ENCODE measurements at places on chromosomes 7 and 10.

DNA sequence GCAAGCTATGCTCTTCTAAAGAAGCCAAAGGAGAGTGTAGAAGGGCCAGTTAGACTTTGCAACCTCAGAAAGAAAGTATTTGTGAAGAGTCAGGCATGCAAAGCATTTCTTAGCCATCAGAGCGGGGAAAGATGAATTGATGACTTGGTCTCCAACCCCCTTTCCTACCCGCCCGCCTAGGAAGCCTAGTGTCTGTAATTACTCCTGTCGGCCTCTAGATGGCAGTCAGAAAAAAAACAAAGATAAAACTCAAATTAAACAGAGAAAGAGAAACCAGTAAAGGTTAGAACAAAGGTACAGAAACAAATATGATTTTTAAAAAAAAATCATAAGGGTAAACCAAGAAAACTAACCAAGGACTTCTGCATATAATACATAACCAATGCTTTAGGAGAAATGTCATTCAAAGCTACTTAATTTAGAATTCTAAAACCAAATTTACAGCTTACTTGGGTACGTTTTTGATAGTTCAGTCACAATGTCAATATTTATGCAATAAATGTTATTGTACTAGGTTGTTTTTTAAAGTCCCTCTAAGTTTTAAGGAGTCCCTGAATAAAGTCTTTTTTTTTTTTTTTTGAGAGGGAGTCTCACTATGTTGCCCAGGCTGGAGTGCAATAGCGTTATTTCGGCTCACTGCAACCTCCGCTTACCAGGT is 97.6 kb downstream of the LYZL1 start:
- no peaks in the 10 kb centered on the region for H3K4me1 ChIP-seq
- H3K27me3 ChIP-seq = no peaks in the 10 kb centered on the region
- H3K4me3 ChIP-seq = no peak overlapping the region
- H3K36me3 ChIP-seq = no peaks in the 10 kb centered on the region
- DNase-seq = no peak
- no peak overlapping the region for H3K27ac ChIP-seq

- DNase-seq = no peak
- no peak overlapping the region for H3K4me3 ChIP-seq
- no peaks in the 10 kb centered on the region for H3K36me3 ChIP-seq
- no peaks in the 10 kb centered on the region for H3K27me3 ChIP-seq
- H3K27ac ChIP-seq = no peak overlapping the region
Measured at GRCh38 chr10:127964621-127965020, 57.7 kb downstream of the PTPRE start.

- DNase-seq = no peak
- no peaks in the 10 kb centered on the region for H3K27me3 ChIP-seq
Measured at GRCh38 chr7:26343320-26343832, 51.7 kb downstream of the SNX10 start.

DNA sequence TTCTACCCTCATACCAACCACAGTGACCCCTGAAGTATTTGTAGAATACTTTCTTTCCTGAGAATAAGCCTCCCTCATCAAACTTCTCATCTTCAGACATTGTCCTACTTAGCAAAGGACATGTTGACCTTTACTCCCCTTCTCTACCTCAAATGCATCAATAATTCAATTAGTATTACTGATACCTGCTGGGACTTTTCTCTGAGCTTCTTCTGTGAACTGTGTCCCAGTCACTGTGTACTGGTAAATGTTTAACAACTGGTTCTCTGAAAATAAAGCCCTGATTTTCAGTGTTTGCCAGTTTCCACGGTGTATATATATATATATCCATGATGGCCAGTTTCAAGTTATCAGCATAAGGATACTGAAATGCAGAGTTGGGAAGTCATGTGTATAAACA is 12.2 kb downstream of the PANK1 start:
- DNase-seq = no peak
- no peaks in the 10 kb centered on the region for H3K4me1 ChIP-seq

DNA sequence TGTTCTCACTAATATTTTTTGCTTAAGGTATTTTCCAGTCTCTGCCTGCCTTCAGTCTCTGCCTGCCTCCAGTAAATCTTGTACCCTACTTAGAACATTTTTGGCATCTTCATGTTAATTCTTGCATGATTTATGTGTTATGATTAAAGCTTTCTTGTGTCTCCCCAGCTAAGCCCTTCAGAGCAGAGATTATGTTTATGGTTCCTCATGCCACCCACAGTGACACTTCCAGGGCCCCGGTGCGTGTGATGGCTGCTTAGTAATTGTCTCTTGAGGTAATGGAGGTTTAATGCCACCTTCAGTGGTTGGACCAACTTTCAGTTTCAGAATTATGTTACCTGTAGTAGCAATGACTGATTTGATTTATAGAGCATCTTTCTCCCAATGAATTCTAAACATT is 70.6 kb upstream of the MET start:
- H3K4me1 ChIP-seq = no peaks in the 10 kb centered on the region
- H3K27me3 ChIP-seq = no peaks in the 10 kb centered on the region
- DNase-seq = no peak
- H3K27ac ChIP-seq = no peak overlapping the region
- no peaks in the 10 kb centered on the region for H3K36me3 ChIP-seq
- no peak overlapping the region for H3K4me3 ChIP-seq

DNA sequence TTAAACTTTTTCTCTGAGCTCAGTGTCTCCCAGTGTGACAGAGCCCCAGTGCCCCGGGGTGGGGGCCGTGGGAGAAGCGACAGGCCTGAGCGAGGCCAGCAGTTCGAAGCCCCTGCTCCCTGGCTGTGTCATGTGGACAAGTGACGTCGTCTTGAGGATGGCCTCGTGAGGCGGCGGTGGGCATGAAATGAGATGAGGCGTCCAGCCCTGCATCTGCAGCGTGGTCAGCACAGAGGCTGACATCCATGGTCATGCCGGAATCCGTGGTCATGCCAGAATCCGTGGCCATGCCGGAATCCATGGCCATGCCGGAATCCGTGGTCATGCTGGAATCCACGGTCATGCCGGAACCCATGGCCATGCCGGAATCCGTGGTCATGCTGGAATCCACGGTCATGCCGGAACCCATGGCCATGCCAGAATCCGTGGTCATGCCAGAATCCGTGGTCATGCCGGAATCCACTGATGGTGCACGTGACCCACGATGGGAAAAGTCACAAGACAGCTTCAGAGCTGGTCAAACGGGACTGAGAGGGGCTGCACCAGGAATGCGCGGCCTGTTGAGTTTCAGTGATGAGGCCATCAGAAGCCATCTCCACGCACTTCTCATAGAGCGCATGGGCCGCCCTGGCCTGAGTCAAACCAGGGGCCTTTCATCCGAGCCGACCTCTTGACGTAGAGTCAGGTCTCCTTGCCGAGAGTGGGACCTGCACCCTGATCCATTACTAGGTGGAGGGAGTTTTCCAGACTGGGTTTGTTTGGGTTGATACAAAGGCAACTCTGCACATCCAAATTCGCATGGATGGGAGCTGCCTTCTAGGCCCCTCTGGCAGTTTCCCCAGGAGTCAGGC is 342.5 kb downstream of the PTPRN2 start:
- no peaks in the 10 kb centered on the region for H3K27me3 ChIP-seq
- no peak overlapping the region for H3K27ac ChIP-seq

GRCh38 chr10:32054094-32054493 is 2.1 kb downstream of the KIF5B start:
- H3K27me3 ChIP-seq = no peaks in the 10 kb centered on the region
- peak overlapping the region; percentile 86 for H3K4me3 ChIP-seq
- DNase-seq = peak; percentile 32

DNA sequence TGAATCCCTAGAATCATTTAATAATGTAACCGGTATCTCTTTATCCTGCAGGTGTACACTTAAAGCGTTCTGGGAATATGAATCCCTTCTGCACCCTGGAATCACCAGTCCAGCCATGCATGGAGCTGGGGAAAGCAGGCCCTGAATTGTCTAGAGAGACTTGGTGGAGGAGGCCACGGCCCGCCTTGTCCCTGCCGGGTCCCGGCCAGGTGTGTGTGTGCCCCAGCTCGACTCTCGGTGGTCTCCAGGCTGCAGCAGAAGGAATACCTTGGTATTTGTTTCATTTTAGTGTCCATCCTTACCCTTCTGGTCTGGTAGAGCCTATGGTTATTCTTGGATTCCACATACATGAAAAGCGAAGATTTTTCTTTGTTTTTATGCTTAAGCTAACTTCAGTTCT is 58.1 kb downstream of the PRPF18 start:
- DNase-seq = no peak
- H3K4me3 ChIP-seq = no peak overlapping the region
- no peak overlapping the region for H3K27ac ChIP-seq
- no peaks in the 10 kb centered on the region for H3K4me1 ChIP-seq

DNA sequence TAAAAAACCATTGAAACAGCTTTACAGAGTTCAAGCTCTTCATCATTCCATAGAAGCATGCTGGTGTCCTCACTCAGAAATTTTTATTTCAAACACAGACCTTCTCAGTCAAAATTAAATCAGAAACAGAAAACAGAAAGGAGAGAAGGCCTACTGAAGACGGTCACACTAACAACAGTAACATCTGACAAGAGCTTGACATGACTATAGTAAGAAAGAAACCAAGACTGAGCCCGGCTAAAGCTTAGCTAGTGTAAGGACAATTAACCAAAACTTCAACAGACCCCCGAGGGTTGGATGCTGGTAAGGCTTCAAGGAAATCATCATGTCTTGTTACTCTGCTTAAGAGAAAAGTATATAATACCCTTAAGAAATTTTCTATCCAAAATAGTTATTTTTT is 38.6 kb downstream of the MTPN start:
- no peaks in the 10 kb centered on the region for H3K4me1 ChIP-seq
- no peaks in the 10 kb centered on the region for H3K27me3 ChIP-seq

DNA sequence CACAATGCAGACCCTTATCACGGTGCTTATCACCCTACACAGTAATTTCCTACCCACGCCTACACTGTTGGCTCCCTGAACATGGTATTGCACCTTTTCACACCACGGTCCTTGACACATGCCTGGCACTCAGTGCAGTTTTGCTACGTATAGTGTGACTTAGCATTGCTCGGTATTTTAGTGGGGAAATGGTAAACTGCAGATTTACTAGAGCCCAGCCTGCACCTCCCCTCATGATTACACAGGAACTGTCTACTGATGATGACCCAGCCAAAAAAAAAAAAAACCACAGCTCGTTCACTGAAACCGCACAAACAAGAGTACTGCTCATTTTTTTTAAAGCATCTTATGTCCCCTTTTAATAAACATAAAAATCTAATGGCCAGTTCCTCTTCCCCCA is 124.2 kb upstream of the ZNF746 start:
- H3K27me3 ChIP-seq = no peaks in the 10 kb centered on the region
- no peak overlapping the region for H3K4me3 ChIP-seq
- no peaks in the 10 kb centered on the region for H3K36me3 ChIP-seq

DNA sequence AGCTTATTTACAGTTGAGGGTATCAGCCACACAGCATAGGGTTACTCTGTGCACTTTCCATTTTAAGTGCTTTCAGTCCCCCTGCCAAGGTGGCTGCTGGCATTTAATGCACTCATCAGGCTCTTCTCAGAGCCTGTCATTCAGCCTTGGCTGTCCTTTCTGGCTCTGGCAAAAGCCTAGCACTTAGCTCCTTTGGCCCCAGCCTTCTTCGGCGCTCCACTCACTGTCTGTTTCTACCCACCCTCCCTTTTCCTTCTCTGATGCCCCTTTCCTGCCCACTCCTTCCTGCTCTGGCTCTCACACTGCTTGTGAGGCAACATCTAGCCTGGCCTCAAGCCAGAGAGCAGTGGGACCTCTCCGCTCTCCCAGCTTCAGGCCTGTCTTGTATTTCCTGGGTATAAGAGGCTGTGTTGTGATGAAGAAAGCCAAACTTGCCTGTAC is 60.2 kb downstream of the WIPF3 start:
- H3K4me1 ChIP-seq = peaks cover 17% of the 10 kb centered on the region
- no peak for DNase-seq
- H3K36me3 ChIP-seq = no peaks in the 10 kb centered on the region
- H3K27ac ChIP-seq = peak overlapping the region; percentile 59
- H3K4me3 ChIP-seq = no peak overlapping the region

GRCh38 chr7:120334475-120334874 is 61.5 kb downstream of the KCND2 start:
- no peak for DNase-seq
- no peaks in the 10 kb centered on the region for H3K36me3 ChIP-seq
- no peak overlapping the region for H3K27ac ChIP-seq
- no peak overlapping the region for H3K4me3 ChIP-seq
- H3K27me3 ChIP-seq = no peaks in the 10 kb centered on the region

- H3K27me3 ChIP-seq = no peaks in the 10 kb centered on the region
- H3K4me1 ChIP-seq = no peaks in the 10 kb centered on the region
- no peak overlapping the region for H3K4me3 ChIP-seq
- no peak overlapping the region for H3K27ac ChIP-seq
- DNase-seq = no peak
Measured at GRCh38 chr7:35366167-35367155, 112.6 kb upstream of the TBX20 start.

GRCh38 chr10:29826801-29827450 is 192.2 kb upstream of the SVIL start:
- no peaks in the 10 kb centered on the region for H3K36me3 ChIP-seq
- H3K27me3 ChIP-seq = no peaks in the 10 kb centered on the region
- no peaks in the 10 kb centered on the region for H3K4me1 ChIP-seq
- DNase-seq = no peak
- no peak overlapping the region for H3K27ac ChIP-seq

- H3K27ac ChIP-seq = no peak within 1 kb of the TSS
- H3K36me3 ChIP-seq = no peaks in the 10 kb centered on the region
Measured at GRCh38 chr10:70672165-70673042, at the start of gene ADAMTS14. ADAMTS14 (plus strand) TSS chr10:70672506; CDS start chr10:70672803, 297 bp downstream.

DNA sequence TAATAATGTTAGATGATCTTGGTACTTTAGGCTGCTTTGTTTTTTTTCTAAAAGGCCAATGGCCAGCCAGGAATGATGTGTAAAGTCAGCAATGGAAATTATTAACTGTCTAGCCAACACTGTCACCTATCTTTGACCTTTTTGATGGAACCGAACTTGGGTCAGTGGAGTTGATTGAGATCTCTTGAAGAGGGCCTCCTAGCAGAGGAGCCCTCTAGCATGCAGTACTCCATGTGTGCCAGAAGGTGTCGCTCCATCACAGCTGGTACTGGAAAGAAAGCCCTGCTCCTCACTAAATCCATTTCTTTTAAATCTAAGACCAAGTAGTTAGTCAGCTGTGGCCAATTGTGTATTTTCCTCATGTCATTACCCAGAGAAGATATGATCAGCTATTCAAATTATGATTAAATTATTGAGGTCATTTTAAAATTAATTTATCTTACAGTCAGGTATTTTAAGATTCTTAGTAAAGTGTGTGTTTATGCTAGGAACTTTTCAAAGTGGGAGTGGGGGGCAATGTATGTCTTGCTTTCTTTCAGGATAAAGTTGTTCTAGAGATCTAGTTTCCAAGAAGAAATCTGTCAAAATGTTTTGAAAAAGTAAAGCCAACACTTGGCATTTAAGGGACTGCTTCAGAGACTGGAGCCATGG is 33.1 kb upstream of the CROT start:
- no peaks in the 10 kb centered on the region for H3K36me3 ChIP-seq
- H3K27me3 ChIP-seq = no peaks in the 10 kb centered on the region
- no peak overlapping the region for H3K27ac ChIP-seq
- H3K4me1 ChIP-seq = no peaks in the 10 kb centered on the region
